ENCODE measurements at places on chromosomes 11 and 22.
A peak's percentile ranks its signal among the peaks of the same experiment; 100 is the strongest.

GRCh38 chr11:76615950-76616349 lies 54.6 kb downstream of the LRRC32 start:
- DNase-seq: no peak

DNA sequence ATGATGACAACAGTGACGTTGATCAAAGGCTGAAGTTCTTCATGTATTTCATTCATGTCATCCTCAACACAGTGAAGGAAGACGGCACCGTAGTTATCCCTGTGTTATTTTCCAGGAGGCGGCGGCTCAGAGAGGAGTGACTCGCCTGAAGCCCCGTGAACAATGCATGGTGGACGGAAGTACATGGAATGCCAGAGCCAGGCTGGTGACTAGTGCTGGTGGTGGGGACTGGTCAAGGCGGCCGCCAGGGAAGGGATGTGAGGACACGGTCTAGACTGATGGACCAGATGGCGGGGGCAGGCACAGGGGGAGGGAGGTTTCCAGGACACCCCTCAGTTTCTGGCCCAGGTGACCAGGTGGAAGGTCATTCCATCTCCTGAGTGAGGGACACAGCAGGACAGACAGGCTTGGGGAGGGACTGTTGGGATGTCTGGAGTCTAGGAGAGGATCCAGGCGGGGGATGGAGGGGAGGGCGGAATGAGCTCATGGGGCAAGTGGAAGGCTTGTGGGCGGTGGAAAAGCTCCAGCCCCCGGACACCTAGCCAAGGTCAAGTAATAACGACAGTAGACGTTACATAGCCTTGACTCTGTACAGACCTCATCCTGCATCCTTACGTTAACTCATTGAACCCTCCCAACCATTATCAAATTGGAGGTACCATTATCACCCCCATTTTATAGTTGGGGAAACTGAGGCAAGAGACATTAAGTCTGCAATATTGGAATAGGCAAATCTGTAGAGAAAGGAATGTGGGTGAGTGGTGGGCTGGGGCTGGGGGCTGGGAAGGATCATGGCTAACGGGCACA lies 16.0 kb upstream of the PICK1 start:
- no peak for DNase-seq

- no peak for DNase-seq
Measured at GRCh38 chr22:30979932-30980331, 10.9 kb downstream of the TUG1 start.

DNA sequence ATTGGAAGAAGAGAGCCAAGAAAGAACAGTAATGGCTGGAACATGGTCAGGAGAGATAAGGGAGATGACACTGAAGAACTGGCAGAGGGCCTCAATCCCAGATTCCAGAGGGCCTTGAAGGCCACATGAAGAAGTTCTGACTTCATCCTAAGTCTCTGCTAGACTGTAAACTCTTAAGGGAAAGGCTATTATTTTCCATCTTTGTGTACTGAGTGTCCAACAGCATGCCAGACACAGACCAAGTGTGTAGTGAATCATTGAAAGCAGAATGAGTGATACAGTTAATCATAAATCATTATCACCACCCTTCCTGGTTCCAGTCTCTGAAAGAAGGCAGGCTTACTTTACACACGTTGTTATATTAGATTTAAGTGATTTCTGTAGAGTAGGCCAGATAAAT lies 185.3 kb upstream of the C11orf87 start:
- DNase-seq: no peak

GRCh38 chr11:7548659-7549274 lies 35.0 kb downstream of the PPFIBP2 start:
- no peak for DNase-seq

DNA sequence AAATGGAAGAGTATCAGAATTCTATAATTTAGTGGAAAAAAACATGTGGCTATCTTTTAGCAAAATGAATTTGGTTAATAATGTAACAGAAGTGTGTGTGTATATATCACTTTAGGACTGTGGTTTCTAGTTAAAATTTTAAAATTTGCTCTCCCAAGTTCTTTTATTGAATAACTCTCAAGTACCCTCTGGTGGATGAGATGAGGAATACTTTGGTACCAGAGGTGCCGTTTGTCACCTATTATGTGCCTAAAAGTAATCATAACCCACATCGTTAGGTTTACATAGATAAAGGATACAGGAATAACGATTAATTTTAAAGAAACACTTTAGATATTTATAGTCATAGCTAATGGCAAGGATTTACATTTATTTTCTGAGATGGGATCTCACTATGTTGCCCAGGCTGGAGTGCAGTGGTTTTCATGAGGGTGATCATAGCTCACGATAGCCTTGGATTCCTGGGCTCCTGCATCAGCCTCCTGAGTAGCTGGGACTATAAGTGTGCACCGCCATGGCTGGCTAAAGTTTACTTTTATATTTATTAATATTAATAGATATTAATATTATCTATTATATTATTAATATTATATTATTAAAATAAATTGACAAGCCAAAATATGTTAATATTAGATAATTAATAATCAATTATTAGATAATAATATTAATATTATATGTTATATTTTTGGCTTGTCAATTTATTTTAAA lies 66.7 kb upstream of the CAPRIN1 start:
- DNase-seq: no peak

DNA sequence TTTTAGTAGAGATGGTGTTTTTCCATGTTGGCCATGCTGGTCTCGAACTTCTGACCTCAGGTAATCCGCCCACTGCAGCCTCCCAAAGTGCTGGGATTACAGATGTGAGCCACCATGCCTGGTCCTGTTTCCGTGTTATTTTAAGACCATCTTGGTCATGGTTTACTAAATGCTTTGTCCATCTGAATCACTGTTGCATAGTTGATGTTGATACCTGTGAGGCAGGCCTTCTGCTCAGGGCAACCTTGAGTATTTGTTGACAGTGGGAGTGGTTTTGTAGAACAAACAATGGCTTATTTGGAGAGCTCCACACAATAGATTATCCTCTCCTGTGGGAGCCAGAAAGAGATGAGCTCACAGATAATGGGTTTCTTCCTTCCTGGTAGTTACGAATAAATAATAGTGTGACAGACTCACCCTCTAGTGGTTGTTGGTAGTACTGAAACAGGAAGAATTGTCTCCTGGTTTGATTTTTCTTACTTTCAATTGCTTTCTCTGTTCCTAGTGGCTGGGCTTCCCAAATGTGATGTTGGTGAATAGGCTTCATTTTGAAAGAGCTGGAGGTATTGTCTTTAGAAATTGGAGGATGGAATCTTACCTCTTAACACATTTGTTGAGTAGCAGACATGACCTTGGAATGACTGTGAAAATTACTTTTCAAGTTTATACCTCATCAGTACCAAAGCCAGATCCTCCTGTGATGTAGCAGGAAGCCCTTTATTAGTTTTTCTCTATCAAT lies 39.0 kb downstream of the CTNND1 start:
- peak; percentile 78 for DNase-seq

GRCh38 chr11:125245299-125245698 lies 80.7 kb downstream of the PKNOX2 start:
- DNase-seq: no peak

DNA sequence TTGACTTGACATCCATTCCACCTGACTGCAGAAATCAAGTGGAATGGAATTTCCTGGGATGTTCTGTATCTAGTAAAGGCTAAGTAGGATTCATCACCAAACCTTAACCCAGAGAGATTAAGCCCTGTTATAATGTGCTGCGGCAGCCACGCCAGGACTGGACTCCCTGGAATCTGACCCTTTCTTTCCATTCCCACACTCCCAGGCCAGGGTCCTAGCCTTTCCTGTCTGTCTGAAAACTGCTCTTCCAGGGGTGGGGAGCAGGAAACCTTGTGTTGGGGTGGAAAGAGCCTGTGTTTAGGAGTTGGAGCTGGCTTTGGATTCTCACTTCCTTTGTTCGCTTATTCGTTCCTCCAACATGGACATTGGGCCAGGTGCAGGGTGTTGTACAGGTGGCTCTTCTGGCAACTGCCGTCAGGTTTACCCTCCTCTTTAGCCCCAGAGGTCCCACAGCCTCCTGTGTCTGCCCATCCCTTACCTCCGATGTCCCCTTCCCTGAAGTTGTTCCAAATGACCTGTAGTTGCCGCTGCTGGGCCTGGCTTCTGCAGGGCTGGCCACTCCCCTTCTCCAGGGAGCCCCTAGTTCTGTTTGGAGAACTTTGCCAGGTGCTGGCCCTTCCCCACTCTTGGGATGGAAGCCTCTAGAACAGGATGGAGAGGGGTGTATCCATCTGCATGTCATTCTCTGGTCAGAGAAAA lies 20.5 kb upstream of the PARVB start:
- DNase-seq: no peak

- DNase-seq: peak; percentile 3
Measured at GRCh38 chr11:2092956-2093412, 46.2 kb downstream of the IGF2 start.

DNA sequence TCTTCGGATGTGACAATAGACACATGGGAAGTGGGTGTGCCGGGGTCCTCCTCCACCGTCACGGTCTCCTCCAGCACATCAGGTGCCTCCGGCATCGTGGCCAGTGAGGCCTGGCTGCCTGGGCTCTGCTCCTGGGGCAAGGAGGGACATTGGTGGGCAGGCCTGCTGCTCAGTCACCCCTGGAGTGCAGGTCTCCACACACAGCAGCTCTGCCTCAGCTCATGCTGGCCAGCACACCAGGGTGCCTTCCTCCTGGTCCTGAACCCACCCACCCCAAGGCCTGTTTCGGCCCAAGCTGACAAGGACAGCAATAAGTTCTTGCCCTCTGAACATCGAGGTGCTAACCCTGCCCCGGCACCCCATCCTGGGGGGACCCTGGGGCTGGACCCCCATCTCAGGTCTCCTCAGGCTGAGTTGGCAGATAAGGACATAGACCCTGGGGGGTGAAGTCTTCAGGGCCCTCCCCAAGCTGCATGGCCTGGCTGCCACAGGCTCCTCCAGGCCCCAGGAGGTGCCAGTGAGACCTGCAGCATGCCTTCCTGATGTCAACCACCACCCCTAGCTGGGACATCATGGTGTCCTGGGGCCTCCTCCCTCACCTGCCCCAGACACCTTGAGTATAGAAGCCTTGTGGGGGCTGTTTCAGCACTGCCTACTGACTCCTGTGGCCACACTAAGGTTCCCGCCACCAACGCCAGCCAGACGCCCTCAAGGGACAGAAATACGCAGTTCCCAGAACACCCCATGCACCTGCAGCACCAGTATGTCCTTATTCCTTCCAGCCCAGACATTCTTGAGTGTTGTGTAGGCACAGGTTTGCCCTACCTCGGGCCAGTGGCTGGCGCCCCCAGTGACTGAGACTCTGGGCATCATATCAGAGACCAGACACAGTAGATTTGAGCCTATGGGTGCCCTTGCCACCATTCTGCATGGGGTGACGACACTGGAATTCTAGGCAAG lies 34.4 kb downstream of the ARVCF start:
- DNase-seq: no peak

DNA sequence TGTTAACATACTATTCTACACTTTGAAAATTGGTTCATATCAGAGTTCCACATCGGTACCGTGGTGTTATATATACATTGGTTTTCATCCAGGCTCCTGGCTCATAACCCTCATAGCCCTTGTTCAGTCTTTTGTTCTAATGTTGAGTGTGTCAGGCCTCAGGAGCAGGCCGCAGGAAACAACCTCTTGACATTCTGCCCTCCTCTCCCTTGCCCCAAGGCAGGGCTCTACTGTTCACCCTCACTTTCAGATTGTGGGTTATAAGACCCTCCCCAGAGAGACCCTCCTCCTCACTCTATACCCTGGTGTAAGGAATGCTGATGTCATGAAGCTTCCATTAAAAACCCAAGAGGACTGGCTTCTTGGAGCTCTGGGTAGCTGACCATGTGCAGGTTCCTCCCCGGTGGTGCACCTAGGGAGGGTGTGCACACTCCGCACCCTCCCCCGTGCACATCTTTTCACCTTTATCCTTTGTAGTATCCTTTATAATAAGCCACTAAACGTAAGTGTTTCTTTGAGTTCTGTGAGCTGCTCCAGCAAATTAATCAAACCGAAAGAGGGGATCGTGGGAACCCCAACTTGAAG lies 12.1 kb downstream of the SSH3 start:
- DNase-seq: no peak

- DNase-seq: no peak
Measured at GRCh38 chr11:122963961-122964360, 17.7 kb downstream of the BSX start.

GRCh38 chr11:129373489-129373953 lies 2.1 kb upstream of the BARX2 start:
- no peak for DNase-seq

GRCh38 chr22:24578355-24579257 lies 14.3 kb downstream of the LRRC75B start:
- no peak for DNase-seq

DNA sequence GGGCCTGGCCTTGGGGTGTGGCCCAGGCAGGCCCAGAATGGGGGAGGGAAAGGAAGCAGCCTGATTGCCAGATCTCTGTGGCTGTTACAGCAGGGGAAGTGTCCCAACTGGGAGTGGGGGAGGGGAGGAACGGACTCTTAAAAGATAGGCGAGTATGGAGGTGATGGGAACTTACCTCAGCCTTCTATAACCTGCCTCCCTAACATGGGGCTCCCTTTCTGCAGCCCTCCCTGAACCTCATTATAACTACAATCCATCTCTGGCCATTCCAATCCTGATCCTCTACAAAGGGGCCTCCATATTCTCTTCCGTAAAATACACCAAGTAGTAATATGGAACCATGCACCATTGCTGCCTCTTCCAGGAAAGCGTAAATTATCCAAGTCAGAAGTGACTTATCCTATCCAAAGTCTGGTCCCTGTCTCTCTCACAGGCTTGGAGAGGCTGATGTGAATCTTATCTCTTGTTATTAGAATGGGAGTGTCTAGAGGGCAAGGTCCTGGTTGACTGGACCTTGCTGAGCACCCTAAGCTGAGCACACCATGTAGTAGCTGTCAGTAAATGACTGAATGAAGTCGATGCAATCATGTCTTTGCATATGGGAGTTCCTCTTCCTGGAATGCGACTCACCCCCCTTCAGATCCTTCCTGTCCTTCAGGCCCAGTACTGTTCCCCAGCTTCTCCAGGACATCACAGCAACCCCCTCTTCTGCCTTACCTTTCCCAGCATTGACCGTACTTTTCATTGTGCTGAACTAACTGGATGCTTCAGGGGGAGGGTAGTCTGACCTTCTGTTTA lies 5.9 kb downstream of the RHOG start:
- no peak for DNase-seq

DNA sequence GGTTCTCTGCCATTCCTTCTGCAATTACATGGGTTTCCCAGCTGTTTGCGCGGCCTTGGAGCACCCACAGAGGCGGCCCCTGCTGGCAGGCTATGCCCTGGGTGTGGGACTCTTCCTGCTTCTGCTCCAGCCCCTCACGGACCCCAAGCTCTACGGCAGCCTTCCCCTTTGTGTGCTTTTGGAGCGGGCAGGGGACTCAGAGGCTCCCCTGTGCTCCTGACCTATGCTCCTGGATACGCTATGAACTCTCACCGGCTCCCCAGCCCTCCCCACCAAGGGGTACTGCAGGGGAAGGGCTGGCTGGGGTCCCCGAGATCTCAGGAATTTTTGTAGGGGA lies 2.6 kb downstream of the RCE1 start:
- DNase-seq: no peak

DNA sequence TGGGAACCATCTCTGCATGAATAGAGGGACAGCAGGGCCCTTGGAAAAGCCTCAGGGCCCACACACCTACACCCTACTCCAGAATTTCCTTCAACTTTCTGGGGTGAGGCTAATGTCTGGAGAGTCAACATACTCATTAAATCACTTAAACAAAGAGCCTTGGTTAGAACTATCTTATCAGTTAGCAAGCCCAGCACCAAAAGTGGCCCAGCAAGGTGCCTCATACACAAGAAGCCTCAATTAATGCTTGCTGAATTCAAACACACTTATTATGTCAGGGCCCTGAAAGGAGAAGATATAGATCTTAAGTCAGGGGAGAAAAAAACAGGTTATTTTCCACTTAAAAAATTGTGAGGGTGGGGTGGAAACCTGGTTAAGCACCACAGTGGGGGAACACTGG lies 61.4 kb downstream of the C11orf58 start:
- DNase-seq: no peak
